NCI-H1417 treated with DMSO at 0.1 percent for 48 hours (cell line): ENCODE measurements at places on chromosomes 2 and 18.
A peak's percentile ranks its signal among the peaks of the same experiment; 100 is the strongest.

DNA sequence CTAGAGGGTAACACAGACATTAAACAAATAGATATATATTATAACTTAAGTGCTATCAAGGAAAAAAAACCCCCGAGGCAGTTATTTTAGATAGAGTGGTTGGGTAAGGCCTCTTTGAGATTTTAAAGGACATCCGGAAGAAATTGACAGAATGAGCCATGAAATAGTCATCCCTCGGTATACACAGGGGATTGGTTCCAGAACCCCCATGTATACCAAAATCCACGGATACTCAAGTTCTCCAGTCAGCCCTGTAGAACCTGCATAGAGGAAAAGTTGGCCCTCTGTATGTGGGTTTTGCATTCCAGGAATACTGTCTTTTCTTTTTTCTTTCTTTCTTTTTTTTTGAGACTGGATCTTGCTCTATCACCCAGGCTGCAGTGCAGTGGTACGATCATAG is 2.0 kb downstream of the DHX57 start:
- DNase-seq, result no peak

- DNase-seq, result no peak
These were observed 326.8 kb downstream of the SETBP1 start for GRCh38 chr18:45007531-45007930.

DNA sequence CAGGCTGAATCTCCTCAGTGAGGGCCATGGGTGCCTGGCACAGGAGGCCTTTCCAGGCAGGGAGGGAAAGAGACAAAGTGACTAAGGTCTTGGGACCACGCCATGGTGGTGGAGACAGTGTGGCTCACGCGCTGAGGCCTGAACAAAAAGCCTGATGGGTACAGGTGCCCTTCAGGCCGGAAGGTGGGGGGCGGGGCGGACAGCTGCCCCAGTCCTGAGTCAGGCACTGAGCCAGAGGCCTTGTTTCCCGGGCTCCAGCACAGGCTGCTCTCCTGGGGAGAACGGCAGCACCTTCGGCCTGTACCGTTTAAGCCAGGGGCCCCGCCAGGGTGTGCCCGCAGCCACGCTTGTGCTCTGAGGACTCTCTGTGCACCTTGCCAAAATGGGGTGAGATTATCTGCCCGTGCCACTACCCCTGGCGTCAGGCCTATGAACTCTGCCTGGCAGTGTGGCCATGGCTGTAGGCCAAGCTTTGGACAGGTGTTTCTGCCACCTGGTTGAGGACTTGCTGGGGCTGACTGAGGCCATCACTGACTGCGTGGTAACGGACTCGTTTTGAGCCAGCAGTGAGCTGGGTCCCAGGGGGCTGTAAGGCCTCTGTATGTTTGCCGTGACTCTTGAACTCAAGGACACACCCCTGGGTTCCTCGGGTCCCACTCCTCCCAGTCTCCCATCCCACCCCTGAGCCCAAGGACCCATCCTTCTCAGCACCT is 31.7 kb upstream of the DNMT3A start:
- no peak for DNase-seq

GRCh38 chr2:144052083-144052482 is 467.8 kb downstream of the ZEB2 start:
- no peak for DNase-seq

DNA sequence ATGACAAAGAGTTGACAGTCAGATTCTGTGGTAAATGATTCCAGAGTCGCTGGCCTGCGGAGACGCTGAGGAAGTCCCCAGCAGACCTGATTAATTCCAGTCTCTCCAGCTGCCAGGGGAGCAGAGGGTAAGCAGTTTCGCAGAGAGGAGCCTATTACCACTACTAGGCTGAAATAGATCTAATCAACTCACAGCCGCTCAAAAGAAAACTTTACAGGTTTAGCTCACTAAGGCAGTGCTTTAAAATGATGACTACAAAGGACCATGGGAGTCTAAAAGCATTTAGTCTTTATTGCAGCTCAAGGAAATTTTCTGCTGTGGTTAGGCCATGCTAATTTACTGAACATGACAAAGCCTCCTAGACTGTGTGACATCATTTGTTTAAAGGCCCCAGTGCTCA is 445.6 kb upstream of the POU3F3 start:
- DNase-seq, result no peak

- DNase-seq, result no peak
These were observed 49.0 kb downstream of the VSNL1 start for GRCh38 chr2:17589406-17590035.

DNA sequence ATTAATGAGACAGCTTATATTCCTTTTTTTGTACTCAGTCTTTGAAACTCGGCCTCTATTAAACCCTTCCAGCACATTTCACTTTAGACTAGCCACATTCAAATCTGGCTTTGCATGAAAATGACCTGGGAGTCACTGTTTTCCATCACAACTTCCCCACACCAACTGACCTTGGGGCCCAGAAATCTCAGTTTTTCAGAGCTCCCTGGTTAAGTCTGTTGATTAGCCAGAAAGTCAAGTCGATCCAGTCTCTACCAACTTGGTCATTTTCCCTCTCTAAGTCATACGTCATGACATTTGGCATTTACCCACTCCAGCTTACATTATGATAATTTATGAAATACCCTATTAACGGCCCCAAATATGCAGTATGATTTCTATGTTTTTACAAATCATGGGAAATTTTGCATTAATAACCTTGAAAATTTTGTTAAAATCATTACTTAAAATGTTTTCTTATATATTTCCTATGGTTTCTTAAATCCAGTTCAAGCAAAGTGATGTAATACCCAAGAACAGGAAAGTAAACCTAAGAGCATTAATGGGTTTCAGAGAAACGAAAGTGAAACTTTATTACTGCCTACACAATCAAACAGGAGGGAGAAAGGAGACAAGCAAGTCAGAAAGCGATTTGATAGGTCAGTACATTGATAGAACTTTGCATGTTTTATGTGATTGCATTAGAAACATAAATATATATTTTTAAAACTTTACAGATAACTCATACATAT is 77.1 kb downstream of the SPATS2L start:
- DNase-seq, result no peak

DNA sequence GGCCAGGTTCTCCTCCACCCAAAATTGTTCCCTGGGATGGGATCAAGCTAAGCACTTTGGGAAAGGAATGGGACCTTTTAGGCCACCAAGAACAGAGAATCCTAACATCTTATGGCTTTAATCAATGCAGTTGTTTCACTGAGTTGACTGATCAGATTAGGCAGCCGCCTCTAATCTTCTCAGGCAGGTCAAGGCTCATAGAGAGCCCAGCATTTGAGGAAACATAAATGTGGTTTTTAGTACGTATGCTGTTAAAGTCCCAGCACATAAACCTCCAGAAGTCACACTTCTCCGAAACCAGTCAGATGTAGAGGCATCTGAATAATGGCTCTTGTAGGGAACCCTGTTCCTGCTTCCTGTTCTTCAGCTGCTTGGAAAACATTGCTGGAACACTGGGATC is 99.5 kb upstream of the RMDN2 start:
- DNase-seq, result no peak

DNA sequence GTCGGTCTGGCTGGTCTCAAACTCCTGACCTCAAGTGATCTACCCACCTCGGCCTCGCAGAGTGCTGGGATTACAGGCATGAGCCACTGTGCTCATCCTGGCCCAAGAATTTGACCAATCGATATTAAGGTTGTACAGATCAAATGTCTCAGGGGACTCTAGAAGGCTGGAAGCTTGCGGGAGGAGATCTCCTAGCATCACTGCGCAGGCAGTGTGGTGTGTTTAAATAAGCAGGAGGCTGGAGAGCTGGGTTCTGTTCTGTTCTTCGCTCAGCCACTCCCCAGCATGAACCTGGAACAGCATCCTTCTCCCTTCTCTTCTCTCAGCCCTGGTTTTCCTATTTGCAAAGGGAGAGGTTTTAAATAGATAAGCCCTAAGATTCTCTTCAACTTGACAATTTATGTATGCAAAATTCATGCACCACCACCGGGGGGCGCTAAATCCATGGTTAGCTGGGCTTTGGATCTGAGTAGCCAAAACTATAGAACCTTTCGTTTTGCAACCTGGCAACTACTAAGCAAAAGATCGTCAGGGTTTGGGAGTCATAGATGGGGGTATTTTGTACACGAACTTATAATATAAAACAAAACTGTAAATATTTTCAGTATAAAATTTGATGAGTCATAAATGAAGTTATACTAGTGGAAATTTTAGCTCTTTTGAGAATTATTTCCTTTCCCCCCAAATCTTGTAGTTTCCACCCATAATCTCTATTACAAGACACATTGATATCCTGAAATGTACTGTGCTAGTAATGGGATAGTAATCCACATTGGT is 60.6 kb downstream of the SLC16A14 start:
- DNase-seq, result peak; percentile 12

GRCh38 chr2:73971722-73972121 is 13.0 kb upstream of the TET3 start:
- DNase-seq, result no peak

- no peak for DNase-seq
These were observed 69.3 kb downstream of the MBP start for GRCh38 chr18:77063260-77063659.
